NCI-H82 (cell line): ENCODE measurements at places on chromosomes 4 and X.

- peak; percentile 66 for DNase-seq
Measured at GRCh38 chrX:108001218-108001814, 19.1 kb upstream of the TEX13B start.

- no peak for DNase-seq
Measured at GRCh38 chr4:78481180-78481579, 70.4 kb upstream of the ANXA3 start.

DNA sequence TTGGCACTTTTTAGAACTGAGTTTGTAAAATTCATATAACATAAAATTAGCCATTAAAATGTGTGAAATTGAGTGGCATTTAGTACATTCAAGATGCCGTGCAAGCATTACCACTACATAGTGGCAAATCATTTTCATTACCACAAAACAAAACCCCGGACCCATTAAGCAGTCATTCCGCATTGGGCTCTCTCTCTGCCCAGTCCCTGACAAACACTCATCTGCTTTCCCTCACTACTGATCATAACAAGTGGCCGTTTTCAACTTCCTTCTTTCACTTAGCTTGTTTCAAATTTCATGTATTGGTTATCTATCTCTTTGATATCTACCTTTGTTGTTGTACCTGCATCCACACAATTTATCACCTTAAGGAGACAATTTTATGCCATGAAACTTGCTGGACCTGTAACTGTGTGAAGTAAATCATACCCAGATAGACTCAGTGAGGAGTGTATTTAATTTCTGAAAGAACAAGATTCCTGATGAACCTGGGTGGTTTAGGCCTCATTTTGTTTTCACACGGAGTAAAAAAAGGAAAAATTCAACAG is 202.1 kb downstream of the OR13H1 start:
- DNase-seq: no peak

- no peak for DNase-seq
Measured at GRCh38 chr4:122688529-122689140, 43.9 kb upstream of the BBS12 start.

DNA sequence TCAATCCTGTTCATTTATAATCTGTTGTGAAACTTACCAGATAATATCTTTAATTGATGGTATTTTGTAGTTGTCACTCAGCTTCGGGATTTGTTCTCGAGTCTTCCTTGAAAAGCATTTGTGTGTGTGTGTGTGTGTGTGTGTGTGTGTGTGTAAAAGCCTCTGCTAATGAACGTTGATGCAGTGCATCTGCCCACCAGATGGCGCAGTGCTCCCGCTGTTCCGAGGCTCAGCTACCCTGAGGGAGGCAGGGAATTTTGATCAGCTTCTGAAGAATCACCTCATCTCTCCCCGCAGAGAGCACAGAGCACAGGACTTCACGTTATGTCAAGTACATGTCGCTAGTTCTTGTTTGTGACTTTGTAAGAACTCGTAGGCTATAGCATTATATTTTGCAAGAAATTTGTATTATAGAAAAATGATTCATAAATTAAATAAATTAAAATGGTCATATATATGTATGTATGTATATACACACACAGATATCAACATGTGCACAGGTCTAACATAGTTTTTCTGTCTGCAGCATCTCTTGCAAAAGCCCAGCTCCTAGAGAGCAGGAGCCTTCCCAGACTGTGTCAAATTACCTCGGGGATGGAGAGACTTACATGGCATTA is 316.7 kb upstream of the IGFBP7 start:
- peak; percentile 79 for DNase-seq

- no peak for DNase-seq
Measured at GRCh38 chr4:53782458-53782845, 191.2 kb upstream of the LNX1 start.

GRCh38 chr4:184479516-184479950 is 5.2 kb upstream of the IRF2 start:
- no peak for DNase-seq

DNA sequence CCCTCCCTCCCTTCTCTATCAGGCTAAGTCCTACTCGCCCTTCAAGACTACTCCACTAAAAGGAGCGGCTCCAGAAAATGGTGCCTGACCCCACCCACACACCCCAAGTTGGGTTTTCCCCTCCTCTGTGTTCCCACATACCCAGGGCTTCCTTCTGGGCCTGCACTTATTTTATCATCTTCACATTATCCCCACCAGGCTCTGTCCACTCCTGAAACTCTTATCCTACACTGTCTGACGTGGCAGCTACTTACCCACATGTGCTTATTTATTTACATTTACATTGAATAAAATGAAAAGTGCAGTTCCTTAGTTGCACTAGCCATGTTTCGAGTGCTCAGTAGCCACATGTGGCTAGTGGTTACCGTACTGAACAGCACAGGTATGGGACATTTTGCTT is 5.1 kb upstream of the KDM5C start:
- no peak for DNase-seq

GRCh38 chrX:80578517-80579105 is 158.4 kb downstream of the TENT5D start:
- peak; percentile 44 for DNase-seq
